GM23338 (cell line): ENCODE measurements at places on chromosomes 2 and 18. TPM values are rescaled to one million over a fixed set of nuclear protein-coding genes. Genes with fewer than 3 reads are reported as not detected.

VWA3B gene
- not detected in 2 replicates for polyA plus RNA-seq

DES gene
- 1.0 and 1.3 TPM in 2 replicates for polyA plus RNA-seq

FSHR gene
- not detected in 2 replicates for polyA plus RNA-seq

ZSCAN30 gene
- 7.0 and 12.3 TPM in 2 replicates for polyA plus RNA-seq

CLEC4F gene
- not detected in 2 replicates for polyA plus RNA-seq

TUBB6 gene
- 136 and 148 TPM in 2 replicates for polyA plus RNA-seq

TNS1 gene
- polyA plus RNA-seq: 1.3 and 2.0 TPM in 2 replicates

WNT10A gene
- polyA plus RNA-seq: not detected in 2 replicates

MAB21L4 gene
- 0.10 TPM in 1 of 2 replicates, not detected in the other for polyA plus RNA-seq

FLACC1 gene
- 0.27 TPM in 1 of 2 replicates, not detected in the other for polyA plus RNA-seq

SLC9A4 gene
- not detected in 2 replicates for polyA plus RNA-seq

TCF7L1 gene
- 101 and 113 TPM in 2 replicates for polyA plus RNA-seq

TSPYL6 gene
- polyA plus RNA-seq: not detected in 2 replicates

HNMT gene
- 3.1 and 3.3 TPM in 2 replicates for polyA plus RNA-seq

ARID5A gene
- 5.5 and 5.9 TPM in 2 replicates for polyA plus RNA-seq

ANKRD62 gene
- polyA plus RNA-seq: not detected in 2 replicates

GAL3ST2 gene
- polyA plus RNA-seq: 0.19 TPM in 1 of 2 replicates, not detected in the other

MYO3B gene
- 0.10 TPM in 1 of 2 replicates, not detected in the other for polyA plus RNA-seq

EMILIN1 gene
- 3.2 and 4.5 TPM in 2 replicates for polyA plus RNA-seq

ACMSD gene
- 0.11 and 0.24 TPM in 2 replicates for polyA plus RNA-seq

NOSTRIN gene
- polyA plus RNA-seq: 0.92 and 1.8 TPM in 2 replicates

MC5R gene
- polyA plus RNA-seq: 0.11 and 0.21 TPM in 2 replicates

KHK gene
- polyA plus RNA-seq: 8.4 and 9.7 TPM in 2 replicates

COL4A4 gene
- polyA plus RNA-seq: 0.82 and 1.3 TPM in 2 replicates

KIAA2012 gene
- 0.07 and 0.08 TPM in 2 replicates for polyA plus RNA-seq

SULT1C4 gene
- 0.56 and 0.87 TPM in 2 replicates for polyA plus RNA-seq

SP3 gene
- 21.9 and 24.1 TPM in 2 replicates for polyA plus RNA-seq

NEU2 gene
- not detected in 2 replicates for polyA plus RNA-seq

SPIRE1 gene
- 2.9 and 5.0 TPM in 2 replicates for polyA plus RNA-seq

SANBR gene
- polyA plus RNA-seq: 5.0 and 8.4 TPM in 2 replicates

MCFD2 gene
- 91.9 and 97.5 TPM in 2 replicates for polyA plus RNA-seq

SGPP2 gene
- polyA plus RNA-seq: 0.08 and 0.09 TPM in 2 replicates
